CD4-positive, alpha-beta T cell treated with Interleukin-21 for 1 hour (primary cell): ENCODE measurements at places on chromosomes 1 and 21.
A peak's percentile ranks its signal among the peaks of the same experiment; 100 is the strongest.

GRCh38 chr1:53521924-53522552, 62.8 kb downstream of the DMRTB1 start:
- no peak for DNase-seq

- DNase-seq, result no peak
These were observed 16.9 kb upstream of the PARS2 start for GRCh38 chr1:54781023-54781723.

GRCh38 chr1:184388971-184389370, 2.1 kb downstream of the C1orf21 start:
- peak; percentile 22 for DNase-seq

- no peak for DNase-seq
These were observed 54.8 kb downstream of the OSBPL9 start for GRCh38 chr1:51671527-51672325.

GRCh38 chr1:6969106-6969505, 183.9 kb downstream of the CAMTA1 start:
- DNase-seq, result no peak
